Fibroblast of skin of abdomen (primary cell): ENCODE measurements at places on chromosomes 2 and 18.

DNA sequence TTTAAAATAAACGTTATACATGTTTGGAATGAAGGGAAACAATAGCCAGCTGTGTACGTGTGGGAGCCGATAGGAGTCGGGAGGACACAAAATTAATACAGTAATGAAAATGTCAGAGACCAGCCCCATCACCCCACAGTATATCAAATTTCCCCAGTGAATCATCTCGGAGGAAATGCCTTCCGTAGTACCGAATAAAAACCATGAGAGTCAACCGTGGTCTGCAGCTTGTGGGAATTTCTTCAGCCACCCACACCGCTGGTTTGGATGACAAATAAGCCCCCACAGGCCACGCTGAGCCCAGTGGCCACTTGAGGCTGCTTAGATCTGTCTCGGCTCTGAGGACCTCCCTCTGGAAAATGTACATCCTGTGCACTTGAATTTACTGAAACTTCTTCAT, 133.7 kb downstream of the COL6A3 start:
- DNase-seq = peak; percentile 99

DNA sequence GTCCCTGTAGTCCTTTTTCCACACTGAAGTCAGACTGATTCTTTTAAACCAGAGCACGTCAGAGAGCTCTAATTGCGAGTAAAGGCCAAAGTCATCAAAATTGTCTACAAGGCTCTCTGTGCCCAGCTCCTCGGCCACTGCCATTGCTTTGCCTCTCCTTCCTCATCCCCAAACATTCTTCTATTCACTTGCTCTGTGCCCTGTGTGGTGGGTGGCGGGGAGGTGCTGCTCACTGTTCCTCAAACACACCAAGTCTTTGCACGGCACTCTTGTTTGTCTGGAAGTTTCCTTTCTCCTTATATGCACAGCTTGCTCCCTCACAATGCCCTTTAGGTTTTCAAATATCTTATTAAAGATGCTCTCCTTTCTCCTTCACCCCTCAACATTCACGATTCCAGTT, 100.1 kb upstream of the FSHR start:
- DNase-seq = no peak

DNA sequence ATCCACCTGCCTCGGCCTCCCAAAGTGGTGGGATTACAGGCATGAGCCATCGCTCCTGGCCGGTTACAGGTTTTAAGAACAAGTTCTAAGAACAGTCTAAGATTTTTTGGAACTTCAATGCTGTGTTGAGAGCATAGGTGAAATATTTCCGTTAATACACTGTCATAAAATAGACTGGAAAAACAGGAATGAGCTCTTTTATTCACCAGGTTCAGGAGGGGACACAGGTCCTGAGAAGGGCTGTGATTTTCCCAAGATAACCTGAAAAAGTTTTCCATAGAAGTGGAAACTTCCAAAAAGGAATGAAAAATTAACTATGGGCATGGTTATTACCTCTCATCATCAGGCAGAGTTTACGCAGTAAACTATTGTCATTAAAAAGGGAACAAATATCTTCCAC, 97.6 kb upstream of the TMEM178A start:
- no peak for DNase-seq

DNA sequence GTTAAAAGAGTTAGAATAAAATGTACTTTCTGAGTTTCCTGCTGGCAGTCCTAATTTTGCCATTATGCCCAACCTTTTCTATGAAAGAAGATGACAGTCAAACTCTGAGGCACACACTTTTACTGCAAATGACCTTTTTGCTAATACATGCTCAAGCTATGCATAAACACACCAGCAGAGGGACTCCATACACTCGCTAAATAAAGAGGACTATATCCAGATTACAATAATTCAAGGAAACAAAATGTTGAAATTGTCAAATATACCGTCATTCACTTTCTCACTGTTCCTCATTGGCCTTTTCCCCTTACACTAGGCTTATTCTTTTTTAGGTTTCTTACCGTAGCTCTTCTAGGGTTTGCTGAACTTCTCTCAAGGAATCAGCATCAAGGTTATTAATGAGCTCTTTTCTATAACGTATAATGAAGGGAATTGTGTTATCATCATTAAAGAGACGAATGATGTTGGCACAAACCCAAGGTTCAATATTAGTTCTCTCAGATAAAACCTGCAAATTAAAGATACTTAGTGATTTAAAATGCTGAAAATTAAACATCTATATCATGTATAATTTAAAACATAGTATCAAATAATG, 25.7 kb downstream of the SRBD1 start:
- peak; percentile 36 for DNase-seq

GRCh38 chr2:4354678-4355077, 651.3 kb downstream of the DCDC2C start:
- DNase-seq = no peak

GRCh38 chr2:68292108-68292710, 27.5 kb downstream of the CNRIP1 start:
- DNase-seq = peak; percentile 8

DNA sequence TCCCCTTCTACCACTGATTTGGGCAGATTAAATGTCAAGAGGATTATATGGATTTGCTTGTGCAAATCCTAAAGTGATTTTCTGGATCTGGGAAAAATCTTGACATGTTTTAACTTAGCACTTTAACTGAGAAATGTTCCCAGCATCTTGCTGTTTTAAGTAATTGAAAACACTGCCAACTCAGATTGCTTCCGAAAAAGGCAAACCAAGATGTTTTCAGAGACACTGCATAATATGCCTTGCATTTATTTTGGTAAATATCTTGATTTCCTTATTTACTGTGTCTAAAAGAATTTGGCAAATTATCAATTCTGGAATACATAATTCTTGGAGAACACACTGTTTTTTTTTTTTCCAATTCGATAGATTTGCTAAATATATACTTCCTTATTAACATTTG, 385.0 kb upstream of the FAM98A start:
- no peak for DNase-seq

- no peak for DNase-seq
These were observed 28.7 kb downstream of the RHOB start for GRCh38 chr2:20475567-20475952.

DNA sequence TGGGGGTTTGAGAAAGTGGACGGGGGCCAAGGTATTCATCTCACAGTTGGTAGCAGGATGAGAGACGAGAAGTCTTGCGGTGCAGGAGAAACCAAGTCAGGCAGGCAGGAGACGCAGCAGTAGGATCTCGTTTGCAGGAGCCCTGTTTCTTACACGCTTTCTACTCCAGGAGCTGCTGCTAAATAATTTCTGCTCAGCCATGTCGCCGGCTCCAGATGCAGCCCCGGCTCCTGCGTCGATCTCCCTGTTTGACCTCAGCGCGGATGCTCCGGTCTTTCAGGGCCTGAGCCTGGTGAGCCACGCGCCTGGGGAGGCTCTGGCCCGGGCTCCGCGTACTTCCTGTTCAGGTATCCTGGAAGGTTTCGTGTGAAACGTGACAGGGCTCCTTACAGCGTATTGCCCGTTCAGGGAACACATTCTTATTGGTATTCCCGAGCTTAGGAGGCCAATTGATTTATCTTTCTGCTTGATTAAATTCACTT, 494 bp downstream of the ANKZF1 start:
- DNase-seq = peak; percentile 41

DNA sequence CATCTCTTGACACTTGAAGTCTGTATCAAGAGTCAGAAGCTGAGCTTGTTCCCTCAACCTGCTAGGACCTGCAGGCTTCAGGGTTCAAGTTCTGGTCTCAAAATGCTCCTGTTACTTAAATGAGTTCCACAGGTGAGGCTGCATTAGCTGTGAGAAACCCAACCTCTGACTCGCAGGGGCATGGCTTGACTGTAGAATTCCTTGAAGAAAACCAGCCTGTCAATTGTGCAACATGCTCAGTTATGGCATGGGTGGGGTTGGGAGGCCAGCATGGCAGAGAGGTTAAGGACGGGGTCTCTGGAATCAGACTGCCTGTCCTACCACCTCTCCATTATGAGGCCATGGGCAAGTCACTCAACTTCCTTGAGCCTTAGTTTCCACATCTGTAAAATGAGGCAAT, 235.8 kb downstream of the EN1 start:
- no peak for DNase-seq

GRCh38 chr2:128343459-128343858, 24.8 kb upstream of the HS6ST1 start:
- no peak for DNase-seq

GRCh38 chr2:149991576-149991975, 404.0 kb upstream of the MMADHC start:
- peak; percentile 59 for DNase-seq

DNA sequence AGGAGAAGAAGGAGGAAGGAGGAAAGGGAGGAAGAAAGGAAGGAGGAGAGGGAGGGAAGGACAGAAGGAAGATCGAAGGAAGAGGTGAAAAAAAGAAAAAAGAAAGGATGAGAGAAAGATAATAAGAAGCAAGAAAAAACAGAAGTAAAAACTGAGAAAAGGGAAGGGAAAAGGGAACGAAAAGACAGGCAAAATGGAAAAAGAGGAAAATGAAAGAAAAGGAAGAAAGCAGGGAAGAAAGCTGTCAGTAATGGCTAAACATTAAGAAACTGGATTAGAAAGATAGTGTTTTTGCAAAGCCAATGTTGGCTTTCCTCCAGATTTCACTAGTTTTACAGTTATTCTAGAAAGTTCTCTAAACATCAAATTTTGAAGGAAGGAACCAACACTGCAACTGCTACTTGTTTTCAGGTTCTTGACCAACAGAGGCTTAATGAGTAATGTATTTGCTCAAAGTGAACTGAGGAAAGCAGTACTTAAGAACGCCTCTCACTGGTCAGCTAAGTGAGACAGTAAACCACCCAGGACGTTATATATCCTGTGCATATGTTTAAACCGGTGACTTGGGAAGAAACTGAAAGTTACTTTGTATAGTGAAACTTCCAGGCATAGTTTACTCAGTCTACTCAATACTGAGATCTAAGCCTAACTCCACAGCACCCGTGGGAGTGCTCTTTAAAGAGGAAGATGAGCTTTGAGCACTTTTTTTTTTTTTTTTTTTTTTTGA, 286.2 kb upstream of the TRIB2 start:
- no peak for DNase-seq

DNA sequence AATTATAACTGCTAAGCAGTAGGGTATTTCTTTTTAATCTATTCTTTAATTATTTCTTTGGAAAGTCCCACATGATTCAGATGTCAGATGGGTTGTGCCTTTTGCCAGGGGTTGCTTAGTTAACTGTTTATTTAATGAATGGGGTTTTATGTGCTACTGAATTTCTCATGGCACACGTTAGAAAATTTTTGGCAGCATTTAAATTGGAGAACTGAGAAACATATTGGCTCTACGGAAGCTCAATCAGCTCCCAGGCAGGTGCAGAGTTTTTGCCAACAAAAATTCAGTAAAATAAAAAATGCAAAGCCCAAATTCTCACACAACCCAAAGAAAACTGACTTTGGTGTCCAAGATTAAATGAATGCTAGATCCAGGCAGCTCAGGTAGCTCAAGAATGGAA, 467.2 kb downstream of the NRXN1 start:
- no peak for DNase-seq

DNA sequence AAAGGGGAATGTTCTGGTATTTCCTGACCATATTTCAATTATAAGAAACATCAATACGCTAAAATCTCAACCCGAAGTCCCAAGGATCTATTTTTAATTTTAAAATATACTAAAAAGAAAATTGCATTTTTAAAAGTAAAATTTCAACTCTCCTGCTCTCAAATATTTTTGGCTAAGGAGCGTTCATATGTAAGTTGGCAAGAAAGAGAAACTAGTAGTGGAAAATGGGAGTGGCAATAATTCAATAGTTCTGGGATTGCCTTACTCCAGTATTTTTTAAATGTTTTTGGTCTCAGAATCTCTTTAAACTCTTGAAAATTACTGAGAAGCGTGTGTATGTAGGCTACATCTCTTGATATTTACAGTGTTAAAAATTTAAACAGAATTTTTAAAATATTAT, 72.7 kb downstream of the ACVR1 start:
- no peak for DNase-seq

GRCh38 chr2:229054311-229054710, 216.8 kb downstream of the PID1 start:
- DNase-seq = no peak

GRCh38 chr2:234670052-234670451, 173.2 kb upstream of the ARL4C start:
- DNase-seq = peak; percentile 88

DNA sequence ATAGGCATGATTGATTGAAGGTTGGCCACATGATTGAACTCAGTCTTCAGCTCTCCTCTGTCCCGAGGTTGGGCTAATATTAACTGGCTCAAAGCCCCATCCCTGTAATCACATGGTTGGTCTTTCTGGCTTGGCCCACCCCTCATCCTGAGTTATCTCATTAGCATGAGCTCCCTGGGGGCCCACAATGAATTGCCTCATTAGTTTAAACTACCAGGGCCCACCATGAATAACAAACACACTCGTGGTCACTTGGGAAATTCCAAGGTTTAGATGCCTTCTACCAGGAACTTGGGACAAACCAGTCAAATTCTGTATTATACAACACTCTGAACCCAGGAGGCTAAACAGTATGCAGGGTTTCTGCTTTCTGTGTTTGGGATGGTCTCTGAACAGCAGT, 121.7 kb upstream of the B3GNT2 start:
- no peak for DNase-seq

- DNase-seq = no peak
These were observed 473 bp downstream of the ELMOD3 start for GRCh38 chr2:85355073-85355410.

- DNase-seq = no peak
These were observed 46.7 kb upstream of the B3GNT7 start for GRCh38 chr2:231348704-231349373.

- peak; percentile 26 for DNase-seq
These were observed 361.8 kb upstream of the UBE2E3 start for GRCh38 chr2:180618570-180618969.

DNA sequence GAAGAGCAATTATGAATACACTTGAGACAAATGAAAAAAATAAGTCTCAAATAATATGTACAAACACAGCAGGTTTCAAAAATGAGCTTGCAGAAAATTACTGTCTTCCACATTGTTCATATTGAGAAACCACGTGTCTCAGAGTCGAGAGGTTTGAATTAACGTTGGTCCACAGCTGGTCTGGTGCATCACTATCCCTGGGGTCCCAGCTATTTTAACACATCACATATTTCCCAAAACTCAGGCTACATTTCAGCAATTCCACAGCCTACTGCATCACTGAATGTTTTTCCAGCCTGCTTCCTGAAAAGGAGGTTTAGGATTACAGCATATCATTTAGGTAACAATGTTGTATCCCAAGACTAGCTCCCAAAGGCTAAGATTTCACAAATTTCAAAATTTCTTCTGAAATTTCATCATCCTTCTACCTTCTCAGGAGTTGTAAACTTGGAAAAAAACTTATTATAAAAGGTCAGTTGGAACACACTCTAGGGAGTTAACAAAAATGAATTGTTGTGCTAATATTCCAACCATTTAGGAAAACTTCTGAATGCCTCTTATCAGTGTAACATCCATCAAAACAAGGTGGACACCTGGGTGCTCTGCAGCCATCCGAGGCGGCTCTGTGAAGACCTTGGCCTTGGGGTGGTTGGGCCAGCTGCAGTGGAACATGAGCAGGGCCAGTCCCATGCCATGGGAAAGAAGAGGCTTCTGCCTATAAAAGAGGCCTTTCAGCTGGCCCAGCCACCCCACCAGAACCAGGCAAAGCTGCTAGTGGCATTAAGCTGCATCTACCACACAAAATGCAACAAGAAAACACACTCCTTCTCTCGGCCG, 198.1 kb upstream of the RBBP8 start:
- peak; percentile 79 for DNase-seq
